ENCODE measurements at places on chromosomes 7 and 10.

GRCh38 chr10:49303711-49304110 is 4.7 kb downstream of the C10orf71 start:
- no peak for DNase-seq

DNA sequence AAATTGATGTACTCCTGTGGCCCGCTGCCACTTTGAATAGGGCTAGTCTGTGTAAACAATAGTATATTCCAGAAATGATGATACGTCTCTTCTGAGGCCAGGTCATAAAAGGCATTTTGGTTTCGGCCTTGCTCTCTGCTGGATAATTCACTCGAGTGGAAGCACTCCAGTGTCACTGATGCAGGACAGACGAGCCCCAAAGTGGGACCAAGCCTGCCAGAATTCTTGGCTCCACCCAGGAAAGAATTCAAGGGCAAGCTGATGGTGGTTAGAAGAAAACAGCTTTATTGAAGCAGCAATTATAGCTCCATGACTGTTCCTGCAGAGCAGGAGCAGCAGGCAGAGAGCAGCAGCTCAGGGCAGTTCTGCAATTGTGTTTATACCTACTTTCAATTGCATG is 717.6 kb downstream of the GRM8 start:
- no peak for DNase-seq

- no peak for DNase-seq
Observed at GRCh38 chr7:90657481-90657880, 61.4 kb downstream of the CDK14 start.

DNA sequence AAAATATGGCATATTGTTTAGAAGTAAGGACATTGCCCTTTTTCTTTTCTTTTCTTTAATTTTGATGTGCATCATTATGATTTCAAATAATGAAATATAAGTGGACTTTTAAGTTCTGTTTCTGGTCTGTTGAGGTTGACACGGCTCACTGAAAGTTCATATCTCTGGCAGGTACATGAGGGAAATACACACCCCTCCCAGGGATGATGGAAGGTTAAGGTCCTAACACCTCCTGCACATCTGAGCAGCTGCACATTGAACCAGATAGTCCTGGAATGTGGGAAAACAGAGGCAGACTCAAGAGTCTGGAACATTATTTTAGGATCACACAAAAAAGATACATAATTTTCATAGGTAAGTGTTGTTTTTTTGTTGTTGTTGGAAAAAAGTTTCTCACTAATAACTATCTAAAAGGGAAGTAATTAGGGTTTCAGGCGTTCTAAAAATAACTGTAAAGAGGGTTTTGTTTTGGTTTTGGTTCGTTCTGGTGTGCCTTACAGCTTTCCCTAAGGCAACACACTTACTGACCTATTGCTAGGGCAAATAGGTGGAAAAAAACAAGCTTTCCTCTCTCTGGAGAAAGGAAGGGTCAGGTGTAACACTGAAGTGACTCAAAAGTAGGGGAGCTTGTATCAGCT is 201.2 kb upstream of the PRKCQ start:
- DNase-seq = no peak

DNA sequence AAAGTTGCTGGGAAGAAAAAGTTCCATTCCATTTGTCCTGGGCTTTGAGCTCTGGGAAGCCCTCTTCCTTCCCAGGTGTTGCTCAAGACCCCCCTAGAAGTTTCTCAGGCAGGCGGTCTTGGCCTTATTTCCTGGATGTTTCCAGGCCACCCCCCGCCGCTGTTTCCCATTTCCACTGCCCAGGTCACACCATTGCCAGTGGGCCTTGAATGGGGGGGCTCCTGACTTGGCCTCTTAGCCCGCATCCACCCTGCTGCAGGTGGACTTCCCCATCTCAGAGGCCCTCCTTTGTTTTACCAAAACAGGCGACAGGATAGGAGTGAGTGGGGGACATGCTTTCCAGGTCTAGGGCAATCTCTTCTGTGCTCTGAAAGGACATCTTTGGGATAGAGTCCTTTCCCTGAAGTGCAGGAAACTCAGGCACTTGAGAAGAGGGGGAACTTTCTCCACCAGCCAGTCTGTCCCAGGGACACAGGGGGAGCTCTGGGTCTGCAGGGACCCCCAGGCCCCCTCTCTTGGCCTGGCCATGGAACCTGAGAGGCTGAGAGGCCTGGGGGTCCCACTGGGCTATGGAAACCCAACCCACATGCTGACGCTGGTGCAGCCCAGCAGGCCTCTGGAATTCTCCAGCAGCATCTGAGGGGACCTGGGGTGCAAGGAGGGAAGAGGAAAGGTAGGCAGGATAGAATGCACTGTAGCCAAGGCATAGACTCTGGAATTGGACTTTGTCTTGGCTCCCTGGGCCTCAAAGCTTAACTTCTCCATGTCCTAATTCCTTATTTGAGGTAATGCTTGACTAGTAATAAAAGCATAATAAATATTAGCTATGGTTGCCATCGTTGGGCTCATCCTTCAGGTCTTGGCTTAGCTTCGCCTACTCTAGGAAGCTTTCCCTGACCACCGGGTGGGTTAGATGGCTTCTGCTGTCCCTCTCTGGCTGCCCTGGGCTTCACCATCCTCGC is 17.6 kb downstream of the NEURL1 start:
- DNase-seq = no peak
